Activated gamma-delta T cell treated with anti-CD3 and anti-CD28 coated beads, Interleukin-2, amount 50 U/mL, for 16 hours (primary cell): ENCODE measurements at places on chromosomes 6 and 20.

GRCh38 chr6:95127261-95127660, 450.1 kb upstream of the MANEA start:
- no peak for DNase-seq

- no peak for DNase-seq
These were observed 279.5 kb downstream of the CLIC5 start for GRCh38 chr6:45736134-45736533.

- no peak for DNase-seq
These were observed 3.8 kb downstream of the ZNF334 start for GRCh38 chr20:46509523-46509922.

DNA sequence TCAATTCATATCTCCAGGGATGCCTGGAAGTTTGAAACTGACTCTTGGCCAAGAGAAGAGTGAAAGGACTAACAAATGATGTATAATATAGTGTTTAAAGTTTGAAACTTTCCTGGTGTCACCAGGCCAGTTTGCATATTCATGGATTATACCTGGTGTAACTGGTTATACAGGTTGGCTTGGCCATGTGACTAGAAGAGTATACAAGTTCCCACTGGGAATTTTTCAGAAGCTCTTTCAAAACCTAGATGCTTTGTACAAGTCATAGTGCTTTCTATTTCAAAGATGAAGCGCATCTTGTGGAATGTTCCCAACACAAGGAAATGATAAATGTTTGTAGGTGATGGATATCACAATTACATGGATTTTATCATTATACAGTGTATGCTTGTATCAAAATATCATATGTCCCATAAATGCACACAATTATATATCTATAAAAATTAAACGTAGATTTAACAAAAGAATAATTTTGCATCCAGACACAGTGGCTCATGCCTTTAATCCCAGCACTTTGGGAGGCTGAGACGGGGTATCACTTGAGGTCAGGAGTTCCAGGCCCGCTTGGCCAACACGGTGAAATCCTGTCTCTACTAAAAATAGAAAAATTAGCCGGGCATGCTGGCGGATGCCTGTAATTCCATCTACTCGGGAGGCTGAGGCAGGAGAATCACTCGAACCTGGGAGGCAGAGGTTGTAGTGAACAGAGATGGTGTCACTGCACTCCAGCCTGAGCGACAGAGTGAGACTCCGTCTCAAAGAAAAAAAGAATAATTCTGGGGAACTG, 1420.2 kb downstream of the GRIK2 start:
- DNase-seq: no peak

- DNase-seq: no peak
These were observed 14.3 kb downstream of the PARD6B start for GRCh38 chr20:50745634-50746137.

GRCh38 chr20:1373614-1374013, 19.2 kb downstream of the FKBP1A start:
- no peak for DNase-seq

DNA sequence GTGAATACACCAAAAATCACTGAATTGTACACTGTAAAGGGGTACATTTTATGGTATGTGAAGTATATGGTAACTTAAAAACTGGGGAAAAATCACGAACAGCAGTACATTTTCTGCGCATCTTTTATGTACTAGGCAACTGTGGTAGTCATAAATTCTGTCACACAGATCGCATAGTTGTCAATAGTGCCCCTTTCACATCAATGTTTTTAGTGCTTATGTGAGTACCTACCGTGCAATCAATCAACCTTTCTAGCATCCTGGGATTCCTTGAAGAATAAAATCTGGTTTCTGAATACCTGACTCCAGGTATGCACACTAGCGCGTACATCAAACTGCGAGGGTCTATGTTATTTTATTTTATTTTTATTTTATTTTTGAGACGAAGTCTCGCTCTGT, 637 bp upstream of the RPF2 start:
- no peak for DNase-seq

DNA sequence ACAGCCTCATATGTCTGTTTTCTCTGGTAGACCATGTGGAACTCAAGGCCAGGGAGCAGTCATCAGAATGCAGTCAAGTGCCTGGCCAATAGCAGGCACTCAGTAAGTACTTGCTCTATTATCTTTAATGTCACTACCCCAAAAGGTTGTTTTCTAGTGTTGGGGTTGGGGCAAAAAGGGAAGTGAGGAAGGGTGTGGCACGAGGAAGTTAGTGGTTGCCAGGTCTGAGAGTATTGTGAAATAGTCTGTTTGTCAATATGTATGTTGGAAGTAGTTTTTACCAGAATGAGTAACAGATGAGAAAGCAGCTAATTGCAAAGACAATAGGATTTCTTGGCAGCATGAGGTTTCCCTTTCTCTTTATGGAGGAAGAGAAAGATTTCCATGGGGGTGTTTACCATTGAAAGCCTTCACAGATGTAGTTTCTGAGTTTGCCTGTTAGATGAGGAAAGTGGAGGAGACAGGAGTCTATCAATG, 59.5 kb upstream of the ARMH2 start:
- no peak for DNase-seq

DNA sequence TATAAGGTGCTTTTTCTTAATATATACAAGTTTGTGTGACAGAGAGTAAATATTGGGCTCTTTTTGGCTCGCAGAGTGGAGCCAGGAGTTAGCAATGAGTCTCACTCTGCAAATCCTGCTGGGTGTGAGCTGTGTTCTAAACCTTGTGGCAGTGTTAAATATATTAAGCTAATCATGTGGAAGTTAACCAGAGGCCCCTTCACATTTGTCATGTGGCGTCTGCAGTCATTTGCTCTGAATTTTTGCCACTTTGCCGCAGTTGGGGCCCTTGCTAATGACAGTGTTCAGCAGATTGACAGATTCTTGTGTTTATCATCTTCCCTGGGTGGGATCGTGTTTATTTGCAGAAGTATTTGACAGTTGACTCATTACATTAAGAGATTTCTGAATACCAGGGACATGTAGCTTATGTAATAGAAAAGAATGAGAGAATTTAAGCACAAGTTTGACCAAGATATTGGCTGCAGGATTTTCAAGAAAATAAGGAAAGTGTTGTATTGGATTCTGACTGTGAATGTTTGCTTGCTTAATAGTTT, 37.9 kb downstream of the SPATA2 start:
- DNase-seq: no peak

GRCh38 chr6:27019651-27020552, 227.6 kb upstream of the PRSS16 start:
- peak; percentile 5 for DNase-seq

DNA sequence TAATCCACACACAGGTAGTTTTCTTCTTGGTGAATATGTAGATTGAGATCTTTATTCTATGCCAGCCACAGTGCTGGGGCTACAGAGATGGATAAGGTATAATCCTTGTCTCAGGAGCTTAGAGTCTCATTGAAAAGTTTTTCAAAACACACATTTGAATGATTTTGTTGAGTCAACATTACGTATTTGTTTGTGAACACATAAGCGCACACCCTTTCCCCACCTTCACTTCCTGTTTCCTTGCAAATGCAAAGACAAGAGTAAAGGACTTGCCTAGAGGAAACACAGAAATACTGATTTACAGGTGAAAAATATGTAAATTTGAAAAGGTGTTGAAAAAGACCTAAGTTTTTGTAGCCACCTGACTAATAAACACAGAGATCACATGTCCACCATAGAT, 27.8 kb downstream of the VAPB start:
- DNase-seq: no peak

DNA sequence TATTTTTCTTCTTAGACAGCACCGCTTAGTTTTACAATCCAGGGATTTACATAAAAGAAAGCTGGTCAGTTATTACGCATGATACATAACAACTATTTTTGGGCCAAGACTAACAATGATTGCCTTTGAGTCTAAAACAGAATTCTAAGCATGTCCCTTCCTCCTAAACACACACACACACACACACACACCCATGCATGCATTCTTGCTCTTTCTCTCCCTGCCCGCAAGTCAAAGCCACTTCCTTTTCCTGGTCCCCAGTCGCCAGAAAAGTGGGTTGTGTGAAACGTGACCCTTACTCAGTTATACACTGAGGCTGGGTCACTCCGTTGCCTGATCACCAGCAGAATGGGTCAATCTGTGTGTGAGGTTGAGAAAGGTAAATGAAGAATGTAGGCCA, 31.4 kb downstream of the FYN start:
- DNase-seq: no peak

DNA sequence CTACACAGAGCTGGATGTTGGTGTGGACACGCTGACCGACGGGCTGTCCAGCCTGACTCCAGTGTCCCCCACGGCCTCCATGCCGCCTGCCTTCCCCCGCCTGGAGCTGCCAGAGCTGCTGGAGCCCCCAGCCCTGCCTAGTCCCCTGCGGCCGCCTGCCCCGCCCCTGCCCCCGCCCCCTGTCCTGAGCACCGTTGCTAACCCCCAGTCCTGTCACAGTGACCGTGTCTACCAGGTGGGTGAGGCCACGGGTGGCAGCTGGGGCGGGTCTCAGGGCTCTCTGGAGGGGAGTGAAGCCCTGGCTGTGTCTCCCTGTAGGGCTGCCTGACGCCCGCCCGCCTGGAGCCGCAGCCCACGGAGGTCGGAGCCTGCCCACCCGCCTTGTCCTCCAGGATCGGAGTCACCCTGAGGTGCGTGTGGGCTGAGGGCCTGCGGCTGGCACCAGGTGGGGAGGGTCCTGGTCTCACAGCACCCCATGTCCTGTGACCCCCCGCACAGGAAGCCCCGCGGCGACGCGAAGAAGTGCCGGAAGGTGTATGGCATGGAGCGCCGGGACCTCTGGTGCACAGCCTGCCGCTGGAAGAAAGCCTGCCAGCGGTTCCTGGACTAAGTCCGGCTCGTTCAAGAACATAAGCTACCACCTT, 2.9 kb downstream of the SLC2A4RG start:
- DNase-seq: no peak

DNA sequence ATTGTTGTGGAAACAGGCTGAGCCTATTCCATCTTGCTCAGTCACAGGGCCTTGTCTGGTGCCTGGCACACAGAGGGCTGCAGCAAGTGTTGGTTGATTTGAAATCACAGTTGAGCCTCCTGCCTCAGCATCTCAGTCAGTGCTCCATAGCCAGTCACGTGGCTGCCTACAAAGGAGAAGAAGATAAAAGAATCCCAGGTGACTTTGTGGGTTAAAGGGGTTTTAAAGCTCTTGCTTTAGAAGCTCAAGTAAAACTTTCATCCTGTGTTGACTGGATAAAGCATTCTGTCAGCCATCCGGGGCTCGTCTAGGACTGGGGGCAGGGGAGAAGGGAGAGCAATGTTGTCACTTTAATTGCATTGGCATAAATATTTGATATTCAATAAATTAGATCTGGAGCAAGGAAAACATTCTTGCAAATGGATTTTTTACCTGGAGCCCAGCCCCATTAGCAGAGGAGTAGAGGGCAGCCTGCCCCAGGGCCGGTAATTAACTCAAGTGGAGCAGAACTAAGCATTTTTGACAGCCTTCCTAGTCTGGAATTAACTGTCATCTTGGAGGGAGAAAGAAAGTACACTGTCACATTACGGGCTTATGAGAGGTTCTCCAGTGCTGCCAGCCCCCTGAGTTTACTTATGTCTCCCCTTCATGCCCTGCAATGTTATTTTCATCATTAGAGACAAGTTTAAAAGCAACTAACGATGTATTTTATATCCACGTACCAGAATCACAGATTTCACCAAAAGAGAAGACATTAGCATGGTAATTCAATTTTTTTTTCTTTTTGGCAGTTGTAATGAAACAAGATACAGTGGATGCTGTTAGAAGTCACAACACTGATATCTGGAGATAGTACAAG, 71.7 kb upstream of the GTSF1L start:
- no peak for DNase-seq

DNA sequence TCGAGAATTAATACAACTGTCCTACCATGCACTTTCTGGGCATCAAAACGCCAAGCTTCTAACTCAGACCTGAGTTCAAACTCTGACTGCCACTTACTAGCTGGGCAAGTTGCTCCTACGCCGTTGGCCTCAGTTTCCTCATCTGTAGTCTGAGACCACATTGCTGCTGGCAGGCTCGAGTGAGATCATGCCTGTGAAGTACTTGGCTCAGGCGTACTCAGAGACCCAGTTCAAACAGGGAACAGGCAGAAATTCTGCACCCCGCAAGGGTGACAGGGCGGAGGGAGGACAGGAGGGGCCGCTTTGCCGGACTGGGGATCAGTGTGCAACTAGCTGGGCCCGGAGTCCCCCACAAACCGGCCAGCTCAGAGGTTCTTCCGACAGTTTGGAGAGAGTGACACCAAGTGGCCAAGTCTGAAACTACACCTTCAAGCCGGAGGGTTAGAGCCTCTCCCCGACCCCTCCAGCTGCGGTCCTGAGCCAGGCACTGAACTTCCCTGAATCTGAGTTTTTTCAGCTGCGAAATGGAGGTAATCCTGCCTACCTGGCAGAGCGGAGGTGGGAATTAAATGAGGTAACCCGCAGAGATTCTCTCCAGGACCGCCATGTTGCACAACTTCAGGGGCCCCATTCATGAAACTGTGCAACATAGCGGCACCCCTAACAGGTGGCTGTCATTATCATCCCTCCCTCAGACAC, 46.0 kb upstream of the PTPN1 start:
- peak; percentile 28 for DNase-seq

- DNase-seq: no peak
These were observed 232.6 kb upstream of the SUPT3H start for GRCh38 chr6:45610374-45610773.

GRCh38 chr6:130432838-130433237, 67.0 kb downstream of the TMEM200A start:
- no peak for DNase-seq

GRCh38 chr6:55886185-55886836, 10.9 kb upstream of the BMP5 start:
- no peak for DNase-seq

DNA sequence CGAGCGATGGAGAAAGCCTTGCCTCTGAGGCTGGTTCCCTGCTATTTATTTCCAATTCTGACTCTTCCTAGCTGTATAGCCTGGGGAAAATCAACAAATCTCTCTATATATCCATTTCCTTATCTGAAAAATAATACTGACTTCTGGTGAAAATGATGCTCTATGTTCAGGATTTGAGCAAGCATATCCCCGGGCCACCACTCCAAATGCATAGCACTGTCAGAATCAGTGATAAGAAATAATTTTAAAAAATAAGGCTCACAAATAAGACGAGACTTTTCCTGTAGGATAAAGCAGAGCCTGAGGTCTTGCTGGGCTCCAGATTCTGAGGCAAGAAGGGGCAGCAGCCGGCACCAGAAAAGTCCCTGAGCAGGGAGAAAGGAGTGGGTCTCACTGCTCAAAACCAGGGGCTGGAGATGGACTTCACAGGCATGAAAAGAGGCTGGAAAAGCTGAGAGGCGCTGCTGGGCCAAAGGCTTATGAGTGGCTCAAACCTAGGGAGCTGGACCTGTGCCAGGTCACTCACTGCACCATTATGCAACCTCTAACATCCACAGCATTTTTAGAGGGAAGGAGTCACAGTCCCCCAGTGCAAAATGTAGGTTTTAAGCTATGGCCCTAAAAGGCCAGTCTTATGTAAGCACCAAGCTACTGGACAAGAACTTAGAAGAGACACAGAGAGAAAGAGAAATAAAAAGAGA, 48.1 kb upstream of the SLC17A4 start:
- no peak for DNase-seq
